ENCODE measurements at places on chromosomes 6 and 20.

- no peak overlapping the region for H3K4me3 ChIP-seq
- H3K4me1 ChIP-seq: peaks cover 6% of the 10 kb centered on the region
- DNase-seq: no peak
- H3K27ac ChIP-seq: peak overlapping the region; percentile 36
- no peaks in the 10 kb centered on the region for H3K36me3 ChIP-seq
These were observed 39.8 kb downstream of the HIVEP1 start for GRCh38 chr6:12051861-12052368.

DNA sequence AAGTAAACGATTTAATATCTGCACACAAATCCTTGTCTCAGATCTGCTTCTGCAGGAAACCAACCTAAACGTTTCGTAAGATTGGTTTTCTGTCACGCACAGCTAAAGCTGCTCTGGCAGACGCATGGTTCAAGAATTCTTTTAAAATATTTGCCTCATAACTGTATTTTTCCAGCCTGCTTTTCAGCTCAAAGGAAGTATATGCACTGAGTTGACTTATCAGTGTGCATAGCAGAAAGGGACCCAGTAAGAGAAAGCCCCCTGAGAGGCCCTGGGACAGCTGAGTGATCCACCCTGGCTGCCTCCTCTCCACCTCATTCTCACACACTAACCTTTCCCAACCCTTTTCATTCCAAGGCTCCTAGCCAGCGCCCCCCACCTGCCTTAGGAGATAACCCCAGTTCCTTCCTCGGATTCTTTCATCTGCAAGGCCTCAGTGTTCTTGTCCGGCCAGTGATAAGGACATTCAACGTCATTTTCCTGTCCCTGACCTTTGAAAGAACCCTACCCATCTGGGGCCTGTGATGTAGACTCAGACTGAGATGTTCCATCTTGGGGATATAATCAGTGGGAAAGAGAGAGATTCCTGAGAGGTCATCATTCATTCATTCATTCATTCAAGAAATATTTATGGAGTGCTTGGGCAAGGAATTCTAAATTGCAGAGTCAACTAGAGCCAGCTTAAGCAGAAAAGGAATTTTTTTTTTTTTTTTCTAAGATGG, 22.4 kb upstream of the SLC9A8 start:
- no peak overlapping the region for H3K4me3 ChIP-seq
- peak overlapping the region; percentile 87 for H3K27ac ChIP-seq
- H3K36me3 ChIP-seq: no peaks in the 10 kb centered on the region
- H3K27me3 ChIP-seq: no peaks in the 10 kb centered on the region
- DNase-seq: no peak

- H3K4me1 ChIP-seq: no peaks in the 10 kb centered on the region
- no peaks in the 10 kb centered on the region for H3K36me3 ChIP-seq
These were observed 178.4 kb upstream of the EYA4 start for GRCh38 chr6:133062696-133063306.

DNA sequence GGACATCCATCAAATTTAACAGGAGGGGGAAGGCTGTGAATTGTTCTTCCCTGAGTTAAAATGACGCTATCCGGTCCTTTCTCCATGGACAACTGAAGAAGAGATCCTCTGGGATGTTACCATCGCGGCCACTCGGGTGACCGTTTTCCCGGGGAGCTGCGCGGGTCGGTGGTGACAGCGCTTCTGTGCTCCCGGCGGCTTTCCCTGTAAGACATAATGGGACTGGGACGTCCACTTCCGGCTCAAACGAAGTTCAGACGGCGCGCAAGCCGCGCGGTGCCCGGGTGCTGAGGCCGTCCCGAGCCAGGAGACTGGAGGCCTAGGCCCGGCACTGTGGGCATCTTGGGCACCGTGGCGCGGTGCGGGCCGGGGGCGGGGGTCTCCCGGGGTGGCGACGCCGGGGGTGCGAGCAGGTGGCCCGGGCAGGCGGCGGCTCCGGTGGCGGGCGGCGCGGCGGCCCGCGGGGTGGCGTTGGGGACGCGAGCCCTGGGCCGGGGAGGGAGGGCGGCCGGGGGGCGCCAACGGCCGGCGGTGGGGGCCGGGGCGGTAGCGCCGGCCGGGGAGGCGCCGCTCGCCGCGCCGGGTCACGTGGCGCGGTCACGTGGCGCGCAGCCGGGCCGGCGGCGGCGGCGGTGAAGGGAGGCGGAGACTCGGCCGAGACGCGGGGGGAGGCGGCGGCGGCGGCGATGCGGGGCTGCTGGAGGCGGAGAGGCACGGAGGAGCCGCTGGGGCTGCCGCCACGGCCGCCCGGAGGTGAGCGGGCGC, 63.6 kb downstream of the GTF2H5 start:
- peak overlapping the region; percentile 85 for H3K4me3 ChIP-seq
- H3K36me3 ChIP-seq: no peaks in the 10 kb centered on the region
- no peaks in the 10 kb centered on the region for H3K27me3 ChIP-seq
- peak; percentile 73 for DNase-seq
- peak overlapping the region; percentile 98 for H3K27ac ChIP-seq

All from mesothelial cell of epicardium (in vitro differentiated cells).